ENCODE measurements at places on chromosomes 5 and 9.

- DNase-seq = peak; percentile 63
These were observed 154.3 kb downstream of the NFIB start for GRCh38 chr9:14159440-14160216.

- DNase-seq = no peak
These were observed 24.4 kb downstream of the WHRN start for GRCh38 chr9:114480746-114481435.

GRCh38 chr5:75348241-75348640, 11.2 kb downstream of the HMGCR start:
- no peak for DNase-seq

- no peak for DNase-seq
These were observed 1981.1 kb downstream of the EFNA5 start for GRCh38 chr5:105689596-105689995.

DNA sequence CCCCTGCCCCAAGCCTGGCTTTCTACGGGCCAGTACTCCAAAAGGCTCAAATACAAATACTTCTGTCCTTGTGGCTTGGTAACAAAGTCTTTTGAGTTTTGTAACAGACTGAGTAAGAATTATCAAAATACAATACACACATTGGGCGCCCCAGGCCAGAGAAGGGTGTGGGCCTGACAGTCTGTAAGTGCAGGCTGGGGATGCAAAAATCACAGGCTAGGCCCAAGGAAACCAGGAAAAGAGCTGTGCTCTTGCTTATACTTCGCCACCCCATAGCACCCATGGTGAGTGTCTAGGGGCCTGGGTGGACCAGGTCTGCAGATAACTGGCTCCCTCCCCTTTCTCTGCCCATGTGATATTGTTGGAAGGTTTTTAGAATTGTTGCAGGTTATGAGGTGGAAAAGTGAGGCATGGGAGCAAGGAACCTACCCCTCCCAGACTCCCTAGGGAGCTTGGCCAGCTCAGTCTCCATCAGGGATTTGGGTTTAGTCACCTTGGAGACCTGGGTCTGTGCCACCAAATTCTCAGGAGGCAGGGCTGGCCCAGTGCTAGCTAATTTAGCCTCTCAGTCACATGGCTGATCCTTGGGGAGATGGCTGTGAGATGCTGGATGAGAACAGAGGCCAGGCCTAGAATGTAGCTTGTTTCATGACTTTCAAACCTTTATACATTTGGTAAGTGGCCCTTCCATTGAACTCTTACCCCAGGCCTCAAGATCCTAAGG, 72.9 kb downstream of the TARS1 start:
- DNase-seq = no peak

GRCh38 chr5:80369521-80369920, 38.3 kb upstream of the ZFYVE16 start:
- DNase-seq = peak; percentile 13

- DNase-seq = no peak
These were observed 18.1 kb upstream of the LPCAT1 start for GRCh38 chr5:1541702-1542400.

DNA sequence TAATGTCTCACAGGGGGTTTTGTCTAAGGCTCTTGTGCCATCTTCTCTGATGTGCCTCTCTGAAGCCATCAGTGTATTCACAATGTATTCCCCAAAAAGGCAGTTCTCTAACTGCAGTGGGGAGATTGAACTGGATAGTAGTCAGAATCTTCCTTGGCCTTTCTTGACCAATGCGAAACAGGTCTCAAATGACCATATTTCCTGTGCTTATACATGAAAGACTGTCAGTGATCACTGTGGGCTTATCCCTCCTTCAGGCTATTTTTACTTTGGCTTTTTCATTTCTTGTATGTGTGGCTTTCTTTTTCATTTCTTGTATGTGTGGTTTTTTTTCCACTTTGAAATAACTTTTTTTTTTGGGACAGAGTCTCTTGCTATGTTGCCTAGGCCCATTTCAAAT, 19.7 kb downstream of the HMGXB3 start:
- no peak for DNase-seq

GRCh38 chr5:27854243-27854852, 816.0 kb upstream of the CDH9 start:
- DNase-seq = no peak

DNA sequence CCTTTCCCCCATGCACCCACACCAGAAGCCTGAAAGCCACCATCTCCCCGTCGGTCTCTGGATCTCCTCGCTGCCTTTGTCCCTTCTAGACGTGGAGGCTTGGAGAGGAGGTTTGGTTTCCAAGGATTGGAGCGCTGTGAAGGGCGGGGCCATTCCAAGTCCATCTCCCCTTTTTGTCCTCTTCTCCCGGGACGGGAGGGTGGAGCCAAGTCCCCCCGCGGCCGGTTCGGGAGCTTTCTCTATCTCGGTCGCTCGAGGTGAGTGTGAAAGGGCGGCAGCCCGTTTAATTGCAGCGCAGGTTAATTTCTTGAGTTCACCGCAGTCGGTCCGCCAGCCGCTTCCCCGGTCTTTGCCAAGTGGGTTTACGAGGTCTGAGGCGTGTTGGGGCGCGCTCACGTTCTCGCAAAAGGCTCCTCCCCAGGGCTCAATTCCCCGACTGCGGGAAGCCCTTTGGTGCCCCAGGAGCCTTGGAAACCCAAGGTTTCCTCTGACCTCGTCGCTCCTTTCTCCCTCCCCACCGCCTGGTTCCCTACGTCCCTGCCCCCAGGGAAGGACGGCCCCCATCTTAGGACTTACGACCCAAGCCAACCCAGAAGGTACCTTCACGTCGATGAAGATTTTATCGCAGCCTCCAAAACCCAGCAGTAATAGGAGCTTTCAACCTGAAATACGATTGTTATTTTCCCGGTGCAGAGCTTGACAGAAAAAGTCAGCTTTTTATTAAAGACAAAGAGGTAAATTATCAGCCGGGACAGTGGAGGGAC, 2.8 kb upstream of the ZNF462 start:
- peak; percentile 41 for DNase-seq

GRCh38 chr5:31847354-31847753, 208.4 kb downstream of the PDZD2 start:
- no peak for DNase-seq

- DNase-seq = no peak
These were observed 21.7 kb downstream of the ITGA2 start for GRCh38 chr5:53010814-53011213.

DNA sequence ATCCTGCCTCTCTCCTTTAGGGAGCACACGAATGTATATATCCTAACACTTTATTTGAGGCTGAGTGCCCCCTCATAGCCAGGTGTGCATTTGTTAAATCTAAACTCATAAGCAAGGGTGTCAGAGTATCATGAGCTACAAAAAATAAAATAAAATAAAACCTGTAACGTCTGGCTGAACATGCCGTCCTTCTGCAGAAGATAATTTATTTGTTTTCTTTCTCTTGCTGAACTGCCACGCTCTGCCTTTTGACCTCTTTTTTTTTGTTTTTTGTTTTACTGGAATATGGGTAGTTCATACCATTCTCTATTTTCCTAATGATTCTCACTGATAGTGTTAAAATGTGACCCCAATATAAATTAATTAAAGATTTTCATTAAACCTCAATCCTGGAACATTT, 117.7 kb upstream of the MPDZ start:
- DNase-seq = no peak

DNA sequence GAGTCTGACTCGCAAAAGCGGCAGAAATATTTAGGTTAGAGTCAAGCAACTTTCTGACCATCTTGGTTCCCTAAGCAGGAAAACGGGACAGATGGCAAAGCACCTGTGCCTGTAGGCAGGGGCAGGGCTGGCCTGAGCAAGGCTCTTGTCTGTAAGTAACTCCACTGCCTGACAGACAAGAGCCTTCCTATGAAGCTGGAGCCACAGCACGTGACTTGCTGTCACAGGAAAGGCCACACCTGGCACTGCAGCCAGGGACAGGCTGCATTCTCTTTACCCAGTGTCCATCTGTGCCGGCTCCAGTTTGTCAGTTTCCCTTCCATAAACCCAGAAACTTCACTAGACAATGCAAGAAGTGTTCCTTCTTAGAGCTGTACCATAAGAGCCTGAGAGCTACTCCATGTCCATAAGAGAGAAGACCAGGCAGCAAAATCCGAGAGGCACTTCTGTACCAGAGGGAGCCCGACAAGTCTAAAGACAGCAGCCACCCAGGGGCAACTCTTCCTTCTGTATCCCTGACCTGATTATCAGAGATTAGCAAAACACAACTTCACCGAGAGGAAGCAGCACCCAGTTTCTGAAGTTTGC, 78.1 kb downstream of the GPR21 start:
- peak; percentile 62 for DNase-seq

DNA sequence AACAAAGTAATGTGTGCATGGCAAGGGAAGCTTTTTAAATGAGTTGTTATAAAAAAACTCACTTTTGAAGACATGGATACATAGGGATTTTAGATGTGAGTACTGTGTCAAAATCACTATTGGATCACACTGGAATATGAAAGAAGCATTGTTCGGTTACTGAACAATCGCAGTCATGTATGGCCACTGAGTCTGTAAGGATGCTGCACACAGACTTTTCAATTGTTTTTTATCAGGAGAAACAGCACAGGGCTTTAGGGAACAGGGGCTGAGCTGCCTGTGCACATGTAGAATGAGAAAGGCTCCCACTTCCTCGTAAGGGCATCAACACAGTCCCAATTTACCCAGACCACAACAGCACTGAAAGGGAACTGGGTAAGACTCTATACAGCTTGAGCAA, 1333.9 kb upstream of the DMAC1 start:
- no peak for DNase-seq

- no peak for DNase-seq
These were observed 136.5 kb downstream of the SNX18 start for GRCh38 chr5:54653956-54654614.

GRCh38 chr5:132225165-132226032, 2.3 kb downstream of the P4HA2 start:
- DNase-seq = peak; percentile 44

- DNase-seq = no peak
These were observed 118.0 kb downstream of the VAV2 start for GRCh38 chr9:133874060-133874657.

DNA sequence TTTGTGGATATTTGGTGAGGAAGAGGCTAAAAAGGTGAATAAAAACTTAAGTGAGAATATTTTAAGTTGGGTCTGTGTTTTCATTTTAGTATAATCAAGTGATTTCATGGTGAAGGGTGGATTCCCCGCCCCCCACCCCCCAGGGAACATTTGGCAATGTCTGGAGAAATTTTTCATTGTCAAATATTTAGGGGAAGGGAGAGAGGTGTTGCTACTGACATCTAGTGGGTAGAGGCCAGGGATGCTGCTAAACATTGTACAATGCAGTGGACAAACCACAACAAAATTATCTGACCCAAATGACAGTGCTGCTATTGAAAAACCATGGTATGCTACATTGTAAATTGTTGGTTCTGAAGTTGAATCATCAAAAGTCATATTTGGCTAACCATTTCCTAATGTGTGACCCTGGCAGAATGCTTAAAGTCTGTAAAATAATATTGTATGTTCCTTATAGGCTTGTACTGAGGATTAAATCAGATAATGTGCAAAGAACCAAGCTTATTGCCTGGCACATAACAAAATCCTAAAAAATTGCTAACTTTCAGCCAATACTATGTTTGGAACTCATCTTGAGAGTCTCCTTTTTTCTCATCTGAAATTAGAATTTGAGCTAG, 5.6 kb downstream of the C5orf24 start:
- DNase-seq = no peak

- DNase-seq = no peak
These were observed 451.7 kb downstream of the AGTPBP1 start for GRCh38 chr9:85290019-85290418.

- no peak for DNase-seq
These were observed 39.2 kb downstream of the ADAMTS19 start for GRCh38 chr5:129499208-129499852.

GRCh38 chr9:127785933-127786772, at the start of gene CDK9:
Gene CDK9 (plus strand): TSS chr9:127786034. CDS start chr9:127786149, 115 bp downstream.
- DNase-seq = peak; percentile 85

DNA sequence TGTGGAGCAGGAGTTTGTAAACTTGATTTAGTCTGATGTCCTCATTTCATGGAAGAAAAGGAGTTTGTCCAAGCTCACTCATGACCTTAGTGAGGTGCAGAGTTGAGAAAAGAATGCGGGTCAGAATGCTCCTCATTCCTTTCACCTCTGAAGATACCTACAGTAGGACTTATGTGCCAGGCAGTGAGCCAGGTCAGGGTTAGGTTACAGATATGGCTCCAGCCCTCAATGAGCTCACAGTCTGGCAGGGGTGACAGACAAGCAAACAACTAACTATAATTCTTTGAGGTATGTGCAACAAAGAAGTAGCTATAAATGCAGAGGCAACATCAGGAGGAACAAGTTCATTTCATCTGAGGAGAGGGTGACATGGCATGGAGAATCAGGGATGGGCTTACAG, 102.5 kb downstream of the SPATA31D1 start:
- DNase-seq = no peak

DNA sequence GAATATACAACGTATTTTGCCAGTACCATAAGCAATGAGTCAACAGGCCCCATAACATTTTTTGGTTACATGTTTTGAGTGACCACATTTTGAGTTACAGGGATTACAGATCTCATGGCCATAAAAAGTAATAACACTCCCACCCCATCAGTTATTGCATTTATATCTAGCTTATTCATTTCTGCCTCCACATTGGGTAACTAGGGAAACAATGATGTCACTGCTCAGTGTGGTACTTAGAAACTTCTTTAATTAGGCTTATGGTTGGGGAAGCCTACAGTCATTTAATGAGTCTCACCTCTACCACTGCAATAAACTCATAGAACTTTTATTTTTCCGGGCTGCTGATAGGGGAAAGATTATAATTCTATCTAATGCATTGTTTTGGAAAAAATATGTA, 39.9 kb upstream of the SMIM15 start:
- no peak for DNase-seq

DNA sequence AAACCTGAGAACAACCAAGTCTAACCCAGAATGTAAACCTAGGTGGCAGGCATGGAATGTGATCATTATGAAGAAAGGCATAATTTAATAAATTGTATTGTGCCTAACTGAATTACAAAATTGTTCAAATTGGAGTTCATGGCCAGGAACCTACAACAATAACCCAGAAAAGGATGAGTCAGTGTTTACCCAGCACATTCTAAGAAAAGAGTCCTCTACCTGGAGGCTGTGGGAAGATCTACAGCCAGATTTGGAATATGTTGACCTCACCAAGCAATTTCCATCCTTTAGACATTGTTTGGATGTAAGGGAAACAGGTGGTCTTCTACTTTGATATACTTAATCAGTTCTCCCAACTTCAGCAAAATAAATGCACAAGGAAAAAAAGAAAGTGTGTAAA, 152.2 kb downstream of the TMEM161B start:
- DNase-seq = no peak

GRCh38 chr5:129460936-129461710, 1.0 kb downstream of the ADAMTS19 start:
- DNase-seq = peak; percentile 39

- no peak for DNase-seq
These were observed 2.8 kb downstream of the DCAF12 start for GRCh38 chr9:34123682-34124081.

GRCh38 chr9:96513622-96514021, 63.7 kb downstream of the HABP4 start:
- DNase-seq = no peak
